ENCODE measurements at places on chromosomes 6 and 20.

DNA sequence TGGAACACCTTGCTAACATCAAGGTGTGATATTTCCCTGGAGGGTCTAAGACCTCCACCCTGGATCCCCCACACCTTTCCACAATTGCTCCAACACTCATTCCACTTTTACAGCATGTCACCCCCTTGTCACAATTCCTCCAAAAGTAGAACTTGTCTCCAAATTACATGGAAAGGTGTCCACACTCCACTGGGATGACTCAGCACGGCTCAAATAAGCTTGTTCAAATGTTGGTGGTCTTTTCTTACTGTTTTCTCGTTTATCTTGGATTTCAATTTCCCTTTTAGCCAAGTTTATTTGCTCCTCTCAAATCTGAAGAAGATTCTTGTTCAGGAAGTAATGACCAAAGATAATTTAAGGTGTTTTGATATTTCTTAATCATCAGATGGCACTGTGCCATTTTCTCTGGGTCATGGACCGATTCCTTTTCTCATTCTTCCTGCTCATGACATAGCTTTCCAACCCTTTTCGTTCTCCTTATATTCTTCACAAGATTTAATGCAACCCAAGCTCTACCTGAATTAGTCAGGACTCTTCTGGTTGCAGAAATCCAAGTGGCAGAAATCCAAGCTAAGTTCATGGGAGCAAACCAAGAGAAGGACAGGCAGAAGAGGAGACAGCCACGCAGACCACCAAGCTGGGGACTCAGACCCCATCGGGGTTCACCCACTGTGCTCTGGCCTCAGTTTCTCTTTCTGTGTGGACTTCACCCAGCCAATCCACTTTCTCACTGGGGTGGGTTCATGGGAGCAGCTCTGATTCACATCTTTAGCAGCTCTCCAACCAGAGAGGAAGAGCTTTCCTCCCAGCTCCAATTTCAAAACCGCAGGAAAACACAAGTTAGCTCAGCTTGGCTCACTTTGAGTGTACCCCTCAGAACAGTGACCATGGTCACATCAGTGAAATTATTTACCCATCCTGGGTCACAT is 110.5 kb upstream of the CDYL start:
- H3K4me1 ChIP-seq = no peaks in the 10 kb centered on the region
- no peak for DNase-seq
- no peak overlapping the region for H3K27ac ChIP-seq
- H3K4me3 ChIP-seq = no peak overlapping the region

DNA sequence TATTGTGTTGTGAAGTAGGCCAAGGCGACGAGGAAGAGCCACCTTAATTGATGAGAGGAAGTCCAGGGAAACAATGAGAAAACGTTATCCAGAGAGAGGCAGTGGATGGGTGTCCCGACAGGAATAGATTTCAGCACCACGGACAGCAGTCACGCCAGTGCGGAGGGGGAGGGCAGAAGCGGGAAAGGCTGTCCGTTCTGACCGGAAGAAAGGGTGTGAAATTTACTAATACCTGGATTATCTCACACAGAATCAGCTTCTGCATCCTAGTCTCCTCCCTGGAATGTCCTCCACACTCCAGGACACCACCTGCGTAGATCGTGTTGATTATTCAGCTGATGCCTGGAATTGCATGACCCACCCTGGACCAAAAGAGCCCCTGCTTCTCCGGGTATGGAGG is 7.4 kb upstream of the BPIFA3 start:
- peak; percentile 18 for DNase-seq
- H3K4me1 ChIP-seq = no peaks in the 10 kb centered on the region
- H3K36me3 ChIP-seq = no peaks in the 10 kb centered on the region
- no peak overlapping the region for H3K27ac ChIP-seq
- no peak overlapping the region for H3K4me3 ChIP-seq

- no peak overlapping the region for H3K4me3 ChIP-seq
- no peak for DNase-seq
- no peak overlapping the region for H3K27ac ChIP-seq
Measured at GRCh38 chr6:79536585-79536953, 661 bp downstream of the LCA5 start.

DNA sequence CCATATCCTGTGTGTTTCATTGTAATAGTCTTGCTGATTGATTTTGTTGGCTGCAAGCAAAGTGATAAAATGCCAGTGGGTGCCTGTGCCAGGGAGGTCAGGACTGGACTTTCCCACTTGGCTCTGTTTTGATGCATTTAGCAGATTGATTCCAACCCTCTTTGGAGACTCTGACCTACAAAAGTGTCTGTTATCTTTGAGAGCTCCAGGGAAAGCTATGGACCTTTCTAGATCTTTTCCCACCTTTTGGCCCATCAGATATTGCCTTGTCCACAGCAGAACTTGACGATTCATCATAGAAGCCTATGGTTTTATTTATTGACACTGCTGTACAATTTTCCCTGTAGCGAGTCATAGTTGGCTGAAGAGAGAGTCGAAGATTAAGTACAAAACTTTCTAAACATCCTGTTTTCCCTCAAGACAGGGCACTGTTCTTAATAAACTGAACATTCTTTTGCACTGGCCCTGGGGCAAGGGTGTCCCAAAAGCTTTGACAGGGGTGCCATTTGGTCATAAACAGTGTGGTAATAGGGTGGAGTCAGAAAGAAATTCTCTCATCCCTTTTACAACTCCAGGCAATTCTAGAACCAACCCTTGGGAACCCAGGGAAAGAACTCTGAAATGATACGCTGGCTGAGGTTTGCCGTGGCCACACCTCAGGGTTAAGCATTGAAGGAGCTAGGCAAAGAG is 53.7 kb downstream of the E2F3 start:
- peaks cover 59% of the 10 kb centered on the region for H3K36me3 ChIP-seq
- H3K27ac ChIP-seq = peak overlapping the region; percentile 67
- no peak overlapping the region for H3K4me3 ChIP-seq
- H3K27me3 ChIP-seq = no peaks in the 10 kb centered on the region
- DNase-seq = no peak

GRCh38 chr6:167576828-167577503 is 249.7 kb upstream of the AFDN start:
- H3K4me3 ChIP-seq = no peak overlapping the region
- no peak for DNase-seq
- H3K4me1 ChIP-seq = no peaks in the 10 kb centered on the region
- peaks cover 2% of the 10 kb centered on the region for H3K27me3 ChIP-seq
- H3K27ac ChIP-seq = no peak overlapping the region
- H3K36me3 ChIP-seq = no peaks in the 10 kb centered on the region

- DNase-seq = no peak
- H3K27me3 ChIP-seq = no peaks in the 10 kb centered on the region
- H3K27ac ChIP-seq = no peak overlapping the region
- no peaks in the 10 kb centered on the region for H3K4me1 ChIP-seq
- H3K36me3 ChIP-seq = no peaks in the 10 kb centered on the region
Measured at GRCh38 chr6:118103381-118104146, 196.5 kb downstream of the SLC35F1 start.

GRCh38 chr6:89956182-89956581 is 61.9 kb downstream of the GJA10 start:
- no peaks in the 10 kb centered on the region for H3K27me3 ChIP-seq
- no peak for DNase-seq
- no peak overlapping the region for H3K4me3 ChIP-seq
- H3K27ac ChIP-seq = peak overlapping the region; percentile 82
- H3K4me1 ChIP-seq = peaks cover 87% of the 10 kb centered on the region
- H3K36me3 ChIP-seq = peaks cover 72% of the 10 kb centered on the region

DNA sequence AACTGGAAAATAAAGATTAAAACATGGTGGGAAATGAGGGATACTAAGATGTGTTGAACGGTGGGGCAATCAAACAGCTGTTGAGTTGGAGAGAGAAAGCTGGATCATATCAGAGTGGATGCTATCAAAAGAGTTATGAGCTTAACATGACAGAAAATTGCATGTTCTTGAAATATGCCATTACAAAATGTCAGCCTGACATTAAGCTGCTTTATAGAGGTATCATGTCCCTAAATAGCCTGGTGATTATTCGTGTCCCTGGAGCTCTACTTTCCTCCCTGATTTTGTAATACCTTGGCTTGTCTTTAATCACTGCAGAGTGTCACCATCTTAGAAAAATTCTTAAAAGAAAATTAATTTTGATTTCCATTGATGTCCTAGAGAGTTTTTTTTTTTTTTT is 223.1 kb downstream of the PHF3 start:
- H3K27ac ChIP-seq = no peak overlapping the region
- H3K4me3 ChIP-seq = no peak overlapping the region
- no peaks in the 10 kb centered on the region for H3K4me1 ChIP-seq
- DNase-seq = no peak

- H3K4me1 ChIP-seq = no peaks in the 10 kb centered on the region
- no peak overlapping the region for H3K4me3 ChIP-seq
- no peaks in the 10 kb centered on the region for H3K36me3 ChIP-seq
- no peaks in the 10 kb centered on the region for H3K27me3 ChIP-seq
- no peak for DNase-seq
Measured at GRCh38 chr20:44703183-44703925, 11.8 kb upstream of the CCN5 start.

DNA sequence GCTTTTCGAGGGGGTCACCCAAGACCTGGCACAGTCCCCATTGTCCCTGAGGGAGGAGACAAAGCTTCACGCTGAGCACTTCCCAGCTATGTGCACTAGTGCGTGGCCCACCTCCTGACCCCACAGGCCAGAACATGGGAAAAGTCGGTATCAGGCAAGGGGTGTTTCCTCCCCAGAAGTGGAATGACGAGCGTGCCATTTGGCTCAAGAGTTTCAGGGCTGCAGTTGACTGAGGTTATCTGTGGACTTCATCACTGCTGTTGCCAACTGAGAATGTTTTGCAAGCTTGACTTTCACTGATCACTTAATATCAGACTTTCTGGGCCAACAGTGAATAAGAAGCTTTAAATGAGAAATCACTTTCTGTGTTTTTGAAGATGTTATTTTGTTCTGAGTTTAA is 137.0 kb upstream of the AFDN start:
- no peaks in the 10 kb centered on the region for H3K4me1 ChIP-seq
- no peak overlapping the region for H3K4me3 ChIP-seq
- no peak overlapping the region for H3K27ac ChIP-seq
- DNase-seq = no peak
- peaks cover 49% of the 10 kb centered on the region for H3K27me3 ChIP-seq
- no peaks in the 10 kb centered on the region for H3K36me3 ChIP-seq

DNA sequence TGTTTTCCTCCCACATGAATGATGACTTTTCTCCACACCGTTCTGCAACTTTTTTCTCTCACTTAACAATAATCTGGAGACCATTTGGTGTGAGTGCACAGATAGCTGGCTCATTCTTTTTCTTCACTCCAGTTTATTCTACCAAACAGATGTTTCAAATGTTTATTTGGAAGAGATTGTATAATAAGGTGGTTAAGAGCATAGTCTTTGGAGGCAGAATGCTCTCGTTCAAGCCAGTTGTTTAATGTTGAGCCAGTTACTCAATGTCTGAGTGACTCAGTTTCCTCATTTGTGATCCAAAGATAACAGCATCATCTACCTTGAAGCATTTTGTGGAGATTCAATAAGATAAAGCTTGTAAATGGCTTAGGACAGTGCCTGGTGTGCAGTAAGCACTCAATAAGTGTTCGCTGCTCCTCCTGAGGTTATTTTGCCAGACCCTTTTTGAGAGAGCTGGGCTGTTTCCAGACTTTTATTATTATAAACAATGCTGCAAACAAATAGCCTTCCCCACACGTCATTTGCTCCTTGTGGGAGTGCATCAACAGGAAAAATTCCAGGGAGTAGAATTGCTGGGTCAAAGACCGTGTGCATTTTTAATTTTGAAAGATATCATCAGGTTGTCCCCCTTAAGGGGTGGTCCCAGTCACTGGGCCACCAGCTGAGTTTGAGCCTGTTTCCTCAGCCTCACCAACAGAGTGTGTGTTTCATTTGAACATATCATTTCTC is 70.6 kb downstream of the VEGFA start:
- no peak for DNase-seq
- H3K27ac ChIP-seq = no peak overlapping the region
- H3K27me3 ChIP-seq = peaks cover 14% of the 10 kb centered on the region
- no peaks in the 10 kb centered on the region for H3K4me1 ChIP-seq

GRCh38 chr20:11168026-11168425 is 494.2 kb upstream of the JAG1 start:
- no peak overlapping the region for H3K27ac ChIP-seq
- no peak for DNase-seq
- no peaks in the 10 kb centered on the region for H3K4me1 ChIP-seq
- H3K36me3 ChIP-seq = no peaks in the 10 kb centered on the region
- H3K27me3 ChIP-seq = no peaks in the 10 kb centered on the region

DNA sequence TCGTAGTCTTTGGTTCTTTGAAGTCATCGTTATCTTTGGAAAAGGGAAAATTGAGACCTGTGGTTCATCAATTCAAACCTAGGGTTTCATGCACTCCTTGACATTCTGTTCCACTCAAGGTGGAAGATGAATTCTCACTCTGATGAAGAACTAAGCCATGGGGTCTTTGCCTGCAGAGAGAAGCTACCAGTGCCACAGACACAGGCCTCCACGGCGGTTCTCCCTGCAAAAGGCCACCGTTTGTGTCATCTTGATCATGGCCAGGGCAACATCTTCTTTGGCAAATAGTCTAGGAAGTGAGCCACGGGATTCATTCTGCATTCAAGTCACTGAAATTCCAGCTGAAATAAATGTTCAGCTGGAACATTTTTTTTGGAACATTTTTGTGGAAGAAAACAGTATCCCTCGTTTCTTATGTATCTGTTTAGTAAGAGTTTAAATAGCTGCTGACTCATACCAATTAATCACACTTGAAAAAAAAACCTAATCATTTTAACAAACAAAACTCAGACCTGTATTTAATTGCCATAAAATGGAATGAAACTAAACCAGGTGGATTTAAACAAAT is 206.0 kb upstream of the FOXQ1 start:
- H3K4me1 ChIP-seq = no peaks in the 10 kb centered on the region
- no peak for DNase-seq
- H3K36me3 ChIP-seq = no peaks in the 10 kb centered on the region
- no peak overlapping the region for H3K27ac ChIP-seq
- H3K27me3 ChIP-seq = peaks cover 13% of the 10 kb centered on the region

DNA sequence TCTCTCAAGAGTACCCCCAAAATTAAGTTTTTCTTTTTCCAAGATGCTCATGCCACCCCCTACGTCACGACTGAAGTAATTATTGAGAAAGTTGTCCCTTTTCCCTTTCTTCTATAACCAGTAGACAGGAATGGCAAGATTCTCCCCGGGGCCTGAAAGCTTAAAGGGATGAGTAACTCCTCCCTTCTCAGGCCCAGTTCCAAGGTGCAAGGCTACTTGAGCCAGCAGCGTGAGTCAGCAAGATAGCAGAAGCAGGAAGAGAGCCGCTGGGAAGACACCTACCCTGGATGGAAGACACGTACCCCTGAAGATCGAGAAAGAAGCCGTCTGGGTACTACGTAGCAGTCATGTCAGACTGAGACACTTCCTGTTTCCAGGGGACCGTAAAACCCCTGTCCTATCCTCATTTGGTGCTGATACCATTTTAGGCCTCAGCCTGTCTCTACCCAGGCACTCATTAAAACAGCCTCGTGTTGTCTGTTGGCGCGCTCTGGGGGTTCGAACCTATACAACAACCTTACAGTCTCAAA is 241.0 kb downstream of the ADGRG6 start:
- no peak overlapping the region for H3K4me3 ChIP-seq
- H3K36me3 ChIP-seq = no peaks in the 10 kb centered on the region
- DNase-seq = no peak
- H3K27me3 ChIP-seq = peaks cover 2% of the 10 kb centered on the region
- no peak overlapping the region for H3K27ac ChIP-seq
- peaks cover 2% of the 10 kb centered on the region for H3K4me1 ChIP-seq

- H3K27ac ChIP-seq = no peak overlapping the region
- DNase-seq = no peak
- peaks cover 25% of the 10 kb centered on the region for H3K4me1 ChIP-seq
- peak overlapping the region; percentile 23 for H3K4me3 ChIP-seq
- H3K36me3 ChIP-seq = peaks cover 74% of the 10 kb centered on the region
Measured at GRCh38 chr20:43460830-43461200, 3.1 kb downstream of the SRSF6 start.

- H3K36me3 ChIP-seq = no peaks in the 10 kb centered on the region
- no peak for DNase-seq
- H3K4me1 ChIP-seq = peaks cover 5% of the 10 kb centered on the region
- no peak overlapping the region for H3K27ac ChIP-seq
Measured at GRCh38 chr6:41271901-41272395, 14.5 kb downstream of the TREM1 start.
